Activated naive CD4-positive, alpha-beta T cell (primary cell): ENCODE measurements at places on chromosomes 2 and 18.

GRCh38 chr2:235616885-235617284, 123.0 kb downstream of the AGAP1 start:
- no peak for DNase-seq

DNA sequence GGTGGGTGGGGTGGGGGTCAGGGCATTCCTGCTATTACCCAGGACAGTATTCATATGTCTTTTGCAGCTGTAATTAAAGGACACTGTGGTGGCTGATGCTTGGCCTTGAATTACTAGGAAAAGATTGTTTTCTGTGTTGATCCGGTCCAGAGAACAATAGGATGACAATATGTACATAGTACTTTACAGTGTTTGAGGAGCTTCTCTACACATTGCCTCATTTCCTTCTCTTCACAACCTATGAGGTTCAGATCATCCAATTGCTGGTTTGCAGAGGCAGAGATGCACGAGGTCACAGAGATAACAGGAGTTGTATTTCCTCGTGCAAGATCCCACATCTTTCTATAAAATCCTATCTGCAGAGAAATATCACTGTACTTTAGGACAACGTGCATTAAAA, 119.5 kb downstream of the LIPG start:
- DNase-seq: no peak

DNA sequence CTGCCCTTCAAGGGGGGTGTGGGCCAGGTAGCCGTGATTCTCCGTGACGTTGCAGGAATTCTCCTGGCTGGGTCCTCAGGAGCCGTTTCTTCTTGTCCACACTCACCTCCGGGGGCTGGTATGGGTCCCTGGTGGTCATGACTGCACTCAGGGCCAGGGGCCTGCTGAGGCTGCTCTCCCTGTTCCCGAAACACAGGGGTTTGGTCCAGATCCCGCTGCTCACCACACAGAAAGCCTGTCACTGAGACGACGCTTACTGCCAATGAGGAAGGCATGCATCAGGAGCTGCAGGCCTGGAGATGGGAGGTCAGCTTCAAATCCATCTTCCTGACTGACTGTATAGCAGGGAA, 160.7 kb downstream of the RTP5 start:
- no peak for DNase-seq

DNA sequence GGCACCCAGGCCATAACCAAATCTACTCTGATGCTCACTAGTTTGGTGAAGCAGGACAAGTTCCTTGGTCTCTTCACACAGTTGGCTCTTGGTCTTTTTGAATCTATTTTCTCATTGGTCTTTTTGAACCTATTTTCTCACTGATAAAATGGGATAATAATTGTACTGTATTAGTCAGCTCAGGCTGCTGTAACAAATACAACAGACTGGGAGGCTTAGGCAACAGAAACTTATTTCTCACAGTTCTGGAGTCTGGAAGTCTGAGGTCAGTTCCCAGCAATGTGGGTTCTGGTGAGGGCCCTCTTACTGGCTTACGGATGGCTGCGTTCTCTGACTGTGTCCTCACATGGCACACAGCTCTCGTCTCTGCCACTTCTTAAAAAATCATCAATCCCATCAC, 63.5 kb downstream of the C1D start:
- DNase-seq: no peak

DNA sequence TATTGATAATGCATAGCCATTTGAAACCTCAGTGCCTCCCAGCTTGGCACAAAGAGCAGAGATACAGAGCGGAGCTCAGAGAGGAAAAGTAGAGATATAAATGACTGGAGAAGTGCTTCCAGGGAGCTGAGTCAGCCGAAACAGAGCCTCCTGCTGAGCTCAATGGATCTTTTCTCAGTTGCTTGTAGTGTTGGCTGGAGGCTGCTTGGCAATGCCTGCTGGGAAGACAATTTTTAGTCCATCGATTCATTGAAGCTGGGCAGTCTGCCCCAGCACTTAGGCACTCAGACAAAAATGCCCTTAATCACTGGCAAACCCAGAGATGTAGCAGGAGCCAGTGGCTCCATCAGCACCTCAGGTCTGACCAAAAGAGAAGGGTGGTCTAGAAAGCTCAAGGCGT, 81.3 kb upstream of the SETBP1 start:
- DNase-seq: no peak

GRCh38 chr2:79114797-79115494, 5.3 kb upstream of the REG1A start:
- DNase-seq: no peak

- DNase-seq: no peak
These were observed 12.7 kb upstream of the PTPN4 start for GRCh38 chr2:119746836-119747686.

DNA sequence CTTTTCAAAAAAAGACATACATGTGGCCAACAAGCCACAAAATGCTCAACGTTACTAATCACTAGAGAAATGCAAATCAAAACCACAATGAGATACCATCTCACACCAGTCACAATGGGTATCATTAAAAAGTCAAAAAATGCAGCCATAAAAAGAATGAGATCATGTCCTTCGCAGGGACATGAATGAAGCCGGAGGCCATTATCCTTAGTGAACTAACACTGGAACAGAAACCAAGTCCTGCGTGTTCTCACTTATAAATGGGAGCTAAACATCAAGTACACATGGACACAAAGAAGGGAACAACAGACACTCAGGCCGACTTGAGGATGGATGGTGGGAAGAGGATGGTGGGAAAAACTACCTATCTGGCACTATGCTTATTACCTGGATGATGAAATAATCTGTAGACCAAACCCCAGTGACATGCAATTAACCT, 17.8 kb upstream of the ATL2 start:
- no peak for DNase-seq

DNA sequence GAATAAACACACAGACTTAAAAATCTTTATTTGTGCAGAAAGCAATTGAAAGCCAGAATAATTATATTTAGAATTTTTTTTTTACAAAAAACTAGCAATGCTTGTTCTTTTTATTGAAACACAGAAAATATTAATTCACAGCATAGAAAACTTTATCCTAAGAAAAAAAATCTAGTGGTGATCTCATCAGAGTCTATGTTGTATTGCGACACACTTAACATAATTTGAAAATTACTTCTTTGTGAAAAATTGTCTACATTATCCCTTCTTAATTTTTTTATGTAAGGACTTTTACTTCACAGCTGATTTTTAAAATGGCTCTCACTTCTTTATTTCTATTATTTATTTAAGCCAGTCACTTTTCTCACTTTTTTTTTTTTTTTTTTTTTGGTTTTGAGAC, 103.4 kb downstream of the LDLRAD4 start:
- no peak for DNase-seq

DNA sequence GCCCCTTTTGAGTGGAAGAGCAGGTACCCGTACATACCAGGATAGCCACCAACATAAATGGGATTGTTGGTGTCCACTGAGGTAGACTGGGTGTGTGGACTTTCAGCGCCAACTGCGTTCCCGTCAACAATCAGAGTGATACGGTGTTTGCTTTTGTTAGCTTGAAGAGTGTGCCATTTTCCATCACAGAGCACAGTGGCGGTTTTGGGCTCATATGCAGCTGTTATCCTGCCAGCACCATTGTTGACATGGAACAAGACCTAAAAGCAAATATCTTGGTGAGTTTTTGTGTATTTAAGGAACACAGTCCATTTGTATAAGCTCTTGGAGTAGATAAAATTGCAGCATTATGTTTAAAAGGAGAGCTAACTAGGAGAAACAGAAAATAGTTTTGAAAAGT, 174.5 kb downstream of the LAMA1 start:
- no peak for DNase-seq

DNA sequence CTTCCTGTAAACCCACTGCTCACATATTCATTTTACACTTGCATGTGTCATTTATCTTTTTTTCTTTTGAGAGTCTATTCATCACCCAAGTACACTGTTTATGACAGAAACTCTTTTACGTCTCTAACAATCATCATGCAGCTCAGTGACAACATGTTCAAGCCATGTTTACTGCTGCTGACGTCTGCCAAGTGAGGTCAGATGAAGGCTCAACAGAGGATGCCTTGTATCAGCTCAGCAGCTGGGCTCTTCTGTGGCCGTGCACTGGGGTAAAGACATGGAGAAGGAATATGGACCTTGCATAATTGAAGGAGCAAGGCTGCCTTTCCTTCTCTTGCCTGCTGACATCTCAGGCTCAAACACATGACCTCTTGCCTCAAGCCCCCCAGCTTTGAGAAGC, 99.6 kb downstream of the ADD2 start:
- no peak for DNase-seq

- DNase-seq: no peak
These were observed 47.9 kb upstream of the CCDC150 start for GRCh38 chr2:196591621-196592022.

DNA sequence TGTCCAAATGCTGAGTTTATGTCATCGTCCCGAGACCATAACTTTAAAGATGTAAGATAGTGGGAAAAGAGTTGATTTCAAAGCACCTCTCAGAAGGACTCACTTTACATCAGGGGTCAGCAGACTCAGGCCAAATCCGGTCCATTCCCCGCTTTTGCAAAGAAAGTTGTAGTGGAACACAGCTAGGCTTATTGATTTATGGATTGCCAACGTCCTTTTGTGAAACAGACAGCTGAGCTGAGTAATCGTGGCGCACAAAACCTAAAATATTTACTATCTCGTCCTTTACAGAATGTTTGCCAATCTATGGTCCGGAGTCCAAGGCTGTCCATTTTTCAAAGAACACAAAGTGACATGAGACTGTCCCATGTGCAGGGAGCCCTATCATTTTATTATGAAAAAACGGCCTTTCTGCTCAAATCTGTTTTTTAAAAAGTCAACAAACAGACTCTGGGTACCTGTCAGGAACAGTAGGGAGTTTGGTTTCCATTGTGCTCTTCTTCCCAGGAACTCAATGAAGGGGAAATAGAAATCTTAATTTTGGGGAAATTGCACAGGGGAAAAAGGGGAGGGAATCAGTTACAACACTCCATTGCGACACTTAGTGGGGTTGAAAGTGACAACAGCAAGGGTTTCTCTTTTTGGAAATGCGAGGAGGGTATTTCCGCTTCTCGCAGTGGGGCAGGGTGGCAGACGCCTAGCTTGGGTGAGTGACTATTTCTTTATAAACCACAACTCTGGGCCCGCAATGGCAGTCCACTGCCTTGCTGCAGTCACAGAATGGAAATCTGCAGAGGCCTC, at the start of gene IL1RN:
IL1RN (plus strand) TSS at position 754 of the 801 bp plus-strand sequence; CDS start at position 781, 27 bp downstream.
- no peak for DNase-seq

GRCh38 chr2:200300638-200301314, 5.7 kb upstream of the SPATS2L start:
- DNase-seq: no peak

GRCh38 chr2:119860924-119861323, 101.2 kb downstream of the PTPN4 start:
- DNase-seq: no peak

GRCh38 chr2:46534589-46534988, 55.2 kb downstream of the TMEM247 start:
- no peak for DNase-seq

DNA sequence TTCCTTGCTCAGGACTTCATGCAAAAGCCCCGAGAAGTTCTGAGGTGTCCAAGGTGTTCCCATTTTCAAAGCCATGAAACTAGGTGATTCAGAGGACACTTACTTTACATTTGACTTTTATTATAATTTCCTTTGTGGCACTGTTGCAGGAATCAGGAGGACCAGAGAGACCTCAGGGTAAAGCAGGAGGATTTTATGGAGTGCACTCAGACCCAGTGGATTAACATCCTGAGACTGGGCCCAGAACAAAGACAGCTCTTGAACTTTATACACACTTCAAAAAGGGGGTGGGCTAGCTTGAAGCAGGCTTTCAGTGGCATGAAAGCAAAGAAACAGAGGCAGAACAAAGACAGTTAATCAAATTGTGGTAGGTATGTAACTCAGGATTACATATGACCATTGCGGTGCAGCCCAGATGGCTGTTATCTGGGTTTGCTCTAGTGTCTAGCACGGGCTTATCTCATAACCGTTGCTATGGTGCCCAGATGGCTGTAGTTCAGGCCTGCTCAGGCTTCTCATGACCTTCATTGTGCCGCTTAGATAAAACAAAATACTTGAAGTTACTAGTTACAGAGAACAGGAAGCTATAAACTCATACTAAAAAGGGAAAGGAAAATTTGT, 39.4 kb downstream of the TMEM182 start:
- no peak for DNase-seq

DNA sequence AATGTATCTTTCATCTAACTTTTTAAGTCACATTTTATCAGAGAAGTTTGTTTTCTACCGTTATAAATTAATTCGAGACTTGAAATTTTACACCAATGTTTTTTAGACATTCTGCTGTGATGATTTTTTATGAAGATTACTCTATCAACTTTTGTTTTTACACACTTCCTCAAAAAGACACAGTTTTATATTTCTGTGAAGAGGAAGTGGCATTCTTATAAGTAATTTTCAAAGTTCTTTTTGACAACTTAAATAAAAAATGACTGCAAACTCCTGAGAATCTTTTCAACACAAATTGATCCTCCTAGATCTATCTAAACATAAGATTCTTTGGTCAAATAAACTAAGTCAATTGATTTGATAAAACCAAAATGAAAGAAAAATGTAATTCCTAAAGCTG, 13.7 kb downstream of the ANKRD44 start:
- no peak for DNase-seq

GRCh38 chr18:34977838-34978532, 63.2 kb upstream of the MAPRE2 start:
- peak; percentile 1 for DNase-seq

DNA sequence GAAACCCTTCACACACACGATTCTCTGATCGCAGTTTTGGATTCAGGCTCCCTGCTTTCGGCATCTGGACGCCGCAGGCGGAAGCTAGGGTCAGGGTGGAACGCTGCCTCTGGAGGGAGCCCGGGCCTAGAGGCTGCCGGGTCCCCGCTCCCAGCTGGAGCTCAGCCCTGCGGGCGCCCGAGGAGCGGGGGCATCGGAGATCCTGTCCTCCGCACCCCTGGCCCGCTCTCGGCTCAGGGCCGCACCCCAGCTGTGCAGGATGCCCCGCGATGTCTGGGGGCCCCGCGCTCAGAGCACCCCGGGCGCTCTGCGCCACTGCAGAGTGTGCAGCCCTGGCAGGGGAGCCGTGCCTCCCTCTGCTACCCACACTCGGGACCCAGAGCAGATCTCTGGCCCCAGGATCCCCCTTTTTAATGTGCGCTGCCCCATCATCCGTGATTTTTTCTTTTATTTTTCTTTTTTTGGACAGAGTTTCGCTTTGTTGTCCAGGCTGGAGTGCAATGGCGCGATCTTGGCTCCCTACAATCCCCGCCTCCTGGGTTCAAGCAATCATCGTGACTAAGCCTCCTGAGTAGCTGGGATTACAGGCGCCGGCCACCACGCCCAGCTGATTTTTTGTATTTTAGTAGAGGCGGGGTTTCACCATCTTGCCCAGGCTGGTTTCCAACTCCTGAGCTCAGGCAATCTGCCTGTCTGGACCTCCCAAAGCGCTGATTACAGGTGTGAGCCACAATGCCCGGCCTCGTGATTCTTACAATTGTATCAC, 54.8 kb upstream of the TUBA3E start:
- no peak for DNase-seq

GRCh38 chr2:219252570-219252899, 508 bp upstream of the TUBA4B start:
- peak; percentile 39 for DNase-seq

- no peak for DNase-seq
These were observed 62.3 kb upstream of the NYAP2 start for GRCh38 chr2:225337183-225337582.

GRCh38 chr2:157830266-157830665, 45.9 kb downstream of the ACVR1 start:
- no peak for DNase-seq
